ENCODE measurements at places on chromosomes 1 and 21.

DNA sequence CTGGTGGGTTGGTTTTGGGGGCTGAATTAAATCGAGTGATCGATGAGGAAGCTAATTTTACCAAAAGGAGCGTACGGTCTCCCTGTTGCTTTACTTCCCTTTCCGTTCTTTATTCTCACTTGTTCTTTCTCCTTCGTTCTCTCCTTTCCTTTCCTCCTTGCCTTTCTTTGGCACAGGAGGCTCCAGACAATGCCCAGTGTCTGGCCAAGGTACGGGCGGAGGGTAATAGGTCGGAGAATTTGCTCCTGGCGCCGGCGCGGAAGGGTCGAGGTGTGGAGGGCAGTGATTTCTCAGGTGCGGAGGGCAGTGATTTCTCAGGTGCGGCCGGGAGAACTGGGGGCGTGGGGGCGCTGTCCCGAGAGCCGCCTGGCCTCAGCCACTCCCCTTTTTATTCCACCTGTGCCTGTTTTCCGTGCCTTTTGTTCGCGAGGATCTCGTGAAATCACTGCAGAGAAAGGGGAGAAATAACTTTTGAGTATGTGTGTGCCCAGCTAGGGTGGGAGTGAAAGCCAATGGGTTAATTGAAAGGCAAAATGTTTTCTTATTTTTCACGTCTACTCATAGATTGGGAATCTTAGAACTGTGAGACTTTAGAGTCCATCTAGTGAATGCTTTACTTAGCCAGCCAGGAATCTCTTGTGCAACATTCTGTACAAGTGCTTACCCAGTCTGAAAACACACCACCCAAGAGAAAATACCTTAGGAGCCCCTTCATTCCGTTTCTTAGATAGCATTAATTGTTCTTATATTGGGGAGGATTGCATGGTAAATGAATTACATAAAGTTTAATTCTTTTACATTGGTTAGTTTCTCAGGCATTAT lies 1.3 kb downstream of the FNBP1L start:
- DNase-seq = no peak

DNA sequence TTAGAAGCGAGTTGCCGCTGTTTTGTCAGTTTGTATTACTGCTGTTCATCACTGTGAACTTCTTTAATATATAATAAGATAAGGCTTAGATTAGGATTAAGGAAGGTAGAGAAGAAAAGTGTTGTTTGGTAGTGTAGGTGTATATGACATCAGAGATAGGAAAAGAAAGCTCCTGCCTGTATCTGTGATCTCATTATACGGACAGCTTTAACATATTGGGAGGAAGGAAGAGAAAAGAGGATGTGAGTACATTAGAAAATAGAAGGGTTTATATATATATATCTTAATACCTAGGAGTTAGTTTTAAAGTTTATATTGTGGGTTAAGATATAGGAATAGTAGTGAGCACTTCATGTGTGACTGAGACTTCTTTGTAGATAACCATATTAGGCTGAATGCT lies 71.0 kb downstream of the RALGPS2 start:
- no peak for DNase-seq

DNA sequence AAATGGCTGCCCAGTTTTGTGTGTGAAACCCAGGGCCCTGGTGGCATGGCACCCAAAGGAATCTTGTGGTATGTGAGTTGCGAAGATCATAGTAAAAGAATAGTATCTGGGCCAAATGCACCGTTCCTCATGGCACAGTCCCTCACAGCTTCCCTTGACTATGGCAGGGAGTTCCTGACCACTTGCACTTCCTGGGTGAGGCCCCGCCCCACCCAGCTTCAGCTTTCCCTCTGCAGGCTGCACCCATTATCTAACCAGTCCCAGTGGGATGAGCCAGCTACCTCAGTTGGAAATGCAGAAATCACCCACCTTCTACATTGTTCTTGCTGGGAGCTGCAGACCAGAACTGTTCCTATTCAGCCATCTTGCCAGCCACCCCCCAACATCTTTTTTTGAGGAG lies 63.0 kb downstream of the SLC5A9 start:
- DNase-seq = no peak

- no peak for DNase-seq
These were observed 4.5 kb downstream of the LEPR start for GRCh38 chr1:65425006-65425405.

- DNase-seq = no peak
These were observed 127.8 kb downstream of the RERE start for GRCh38 chr1:8689431-8690252.

- DNase-seq = no peak
These were observed 155.1 kb downstream of the IGSF21 start for GRCh38 chr1:18262726-18263125.

DNA sequence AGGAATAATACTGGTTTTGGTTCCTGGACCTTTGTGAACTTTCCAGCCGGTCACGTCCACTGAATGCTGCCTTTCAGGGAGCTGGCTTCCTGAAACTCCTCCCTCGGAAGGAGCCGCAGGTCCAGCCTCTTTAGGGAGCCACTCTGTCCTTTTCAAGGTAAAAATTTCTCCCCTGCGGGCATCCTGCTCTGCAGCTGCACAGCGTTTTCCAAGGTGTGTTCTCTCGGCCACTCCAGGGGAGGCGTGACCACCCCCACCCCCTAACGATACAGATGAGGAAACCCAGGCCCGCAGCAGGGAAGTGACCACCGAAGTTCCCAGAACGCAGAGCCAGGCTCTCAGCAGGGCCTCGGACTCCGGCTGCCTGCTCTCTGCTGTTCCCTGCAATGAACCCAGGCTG lies 21.5 kb downstream of the PADI2 start:
- no peak for DNase-seq

- DNase-seq = no peak
These were observed 173.8 kb downstream of the RASAL2 start for GRCh38 chr1:178267646-178268094.

DNA sequence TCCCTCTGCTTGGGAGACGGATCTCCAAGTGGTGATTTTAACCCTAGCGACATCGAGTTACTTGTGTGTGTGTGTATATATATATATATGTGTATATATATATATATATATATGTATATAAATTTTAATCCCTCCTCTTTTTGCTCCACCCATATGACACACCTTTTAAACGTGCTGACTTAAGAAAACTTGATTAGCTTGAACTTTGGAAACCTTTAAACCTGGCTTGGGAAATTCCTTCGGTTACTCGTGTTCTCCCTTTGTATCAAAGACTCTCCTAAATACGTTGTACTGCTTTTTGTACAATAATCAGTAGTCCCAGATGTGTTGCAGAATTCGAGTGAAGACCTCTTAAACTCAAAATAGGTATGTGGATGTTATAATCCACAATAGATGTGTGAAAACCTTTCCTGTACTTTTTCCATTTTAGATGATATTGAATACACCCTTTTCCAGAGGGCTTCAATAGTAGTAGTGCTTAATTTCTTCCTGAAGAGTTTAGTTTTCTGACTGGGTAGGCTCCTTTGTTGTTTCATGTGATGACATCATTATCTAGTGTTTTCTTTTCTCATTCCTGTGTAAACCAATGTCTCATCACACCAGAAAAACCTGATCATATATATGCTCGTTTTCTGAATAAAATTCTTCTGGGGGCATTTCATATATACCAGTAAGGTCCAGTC lies 1.4 kb downstream of the RNF11 start:
- no peak for DNase-seq

Data from effector CD4-positive, alpha-beta T cell (primary cell).